Effector memory CD4-positive, alpha-beta T cell (primary cell): ENCODE measurements at places on chromosomes 11 and 22.

DNA sequence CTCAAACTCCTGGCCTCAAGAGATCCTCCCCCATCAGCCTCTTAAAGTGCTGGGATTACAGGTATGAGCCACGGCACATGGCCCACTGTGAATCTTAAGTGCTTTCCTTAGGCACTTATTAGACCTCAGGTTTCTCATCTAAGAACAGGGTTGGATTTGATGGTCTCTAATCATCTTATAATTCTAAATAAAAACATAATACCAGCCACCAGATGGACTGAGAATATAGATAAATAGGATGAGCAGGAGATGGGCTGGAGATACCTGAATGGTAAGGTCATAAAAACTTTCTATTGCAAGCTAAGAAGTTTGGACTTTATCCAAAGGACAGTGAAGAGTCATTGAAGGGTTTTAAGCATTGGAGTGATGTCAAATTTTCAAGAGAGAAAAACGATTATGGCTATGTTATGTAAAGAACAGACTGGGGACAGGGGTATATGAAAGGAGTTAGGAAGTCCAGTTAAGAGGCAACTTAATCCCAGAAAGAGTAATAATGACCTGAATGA is 85.2 kb downstream of the RELT start:
- no peaks in the 10 kb centered on the region for H3K36me3 ChIP-seq
- no peak for DNase-seq
- H3K4me1 ChIP-seq = no peaks in the 10 kb centered on the region
- H3K4me3 ChIP-seq = no peak overlapping the region

GRCh38 chr22:18024276-18024939 is at the start of gene MICAL3:
Gene MICAL3, minus strand, starts transcription at chr22:18024561. Its CDS starts 117,749 bp downstream, at chr22:17906812.
- H3K4me3 ChIP-seq = peak within 1 kb of the TSS; percentile 62
- no peaks in the 10 kb centered on the region for H3K36me3 ChIP-seq
- H3K27me3 ChIP-seq = peaks cover 5% of the 10 kb centered on the region
- peaks cover 6% of the 10 kb centered on the region for H3K4me1 ChIP-seq
- DNase-seq = peak; percentile 23

- H3K4me1 ChIP-seq = no peaks in the 10 kb centered on the region
- peaks cover 11% of the 10 kb centered on the region for H3K36me3 ChIP-seq
These were observed 64.3 kb downstream of the WNT11 start for GRCh38 chr11:76141901-76142588.

GRCh38 chr11:3219281-3219892 is 774 bp upstream of the MRGPRG start:
- H3K27ac ChIP-seq = no peak overlapping the region
- H3K27me3 ChIP-seq = no peaks in the 10 kb centered on the region
- no peak overlapping the region for H3K4me3 ChIP-seq
- no peaks in the 10 kb centered on the region for H3K4me1 ChIP-seq
- H3K36me3 ChIP-seq = no peaks in the 10 kb centered on the region

GRCh38 chr11:70019576-70020011 is 58.5 kb upstream of the ANO1 start:
- H3K4me1 ChIP-seq = no peaks in the 10 kb centered on the region
- no peaks in the 10 kb centered on the region for H3K36me3 ChIP-seq
- H3K27me3 ChIP-seq = no peaks in the 10 kb centered on the region
- no peak overlapping the region for H3K27ac ChIP-seq
- DNase-seq = no peak

- H3K27me3 ChIP-seq = no peaks in the 10 kb centered on the region
- peaks cover 28% of the 10 kb centered on the region for H3K36me3 ChIP-seq
- peaks cover 3% of the 10 kb centered on the region for H3K4me1 ChIP-seq
- no peak overlapping the region for H3K4me3 ChIP-seq
- H3K27ac ChIP-seq = no peak overlapping the region
These were observed 5.9 kb upstream of the SYCE3 start for GRCh38 chr22:50568626-50569025.

DNA sequence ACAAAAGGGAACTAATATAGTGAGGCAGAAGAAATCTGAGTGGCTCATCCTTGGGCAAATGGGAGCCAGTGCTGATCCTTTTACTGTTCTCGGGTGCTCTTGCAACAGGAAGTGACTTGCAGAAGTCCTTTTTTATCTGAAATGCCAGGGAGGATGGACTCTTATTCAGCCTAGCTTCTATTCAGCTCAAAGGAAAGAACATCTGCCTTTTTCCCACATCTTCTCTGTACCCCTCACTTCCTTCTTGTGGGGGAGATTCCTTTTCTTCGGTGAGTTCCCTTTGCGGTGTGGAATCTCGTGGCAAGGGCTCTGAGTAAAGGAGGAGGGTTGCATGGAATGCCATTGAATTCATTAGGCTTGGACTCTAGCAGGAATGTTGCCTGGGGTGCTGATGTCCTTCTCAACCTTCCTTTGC is 76.2 kb downstream of the ZBTB16 start:
- H3K4me1 ChIP-seq = peaks cover 2% of the 10 kb centered on the region
- no peaks in the 10 kb centered on the region for H3K27me3 ChIP-seq
- DNase-seq = no peak
- H3K4me3 ChIP-seq = no peak overlapping the region
- H3K36me3 ChIP-seq = no peaks in the 10 kb centered on the region
- H3K27ac ChIP-seq = no peak overlapping the region

DNA sequence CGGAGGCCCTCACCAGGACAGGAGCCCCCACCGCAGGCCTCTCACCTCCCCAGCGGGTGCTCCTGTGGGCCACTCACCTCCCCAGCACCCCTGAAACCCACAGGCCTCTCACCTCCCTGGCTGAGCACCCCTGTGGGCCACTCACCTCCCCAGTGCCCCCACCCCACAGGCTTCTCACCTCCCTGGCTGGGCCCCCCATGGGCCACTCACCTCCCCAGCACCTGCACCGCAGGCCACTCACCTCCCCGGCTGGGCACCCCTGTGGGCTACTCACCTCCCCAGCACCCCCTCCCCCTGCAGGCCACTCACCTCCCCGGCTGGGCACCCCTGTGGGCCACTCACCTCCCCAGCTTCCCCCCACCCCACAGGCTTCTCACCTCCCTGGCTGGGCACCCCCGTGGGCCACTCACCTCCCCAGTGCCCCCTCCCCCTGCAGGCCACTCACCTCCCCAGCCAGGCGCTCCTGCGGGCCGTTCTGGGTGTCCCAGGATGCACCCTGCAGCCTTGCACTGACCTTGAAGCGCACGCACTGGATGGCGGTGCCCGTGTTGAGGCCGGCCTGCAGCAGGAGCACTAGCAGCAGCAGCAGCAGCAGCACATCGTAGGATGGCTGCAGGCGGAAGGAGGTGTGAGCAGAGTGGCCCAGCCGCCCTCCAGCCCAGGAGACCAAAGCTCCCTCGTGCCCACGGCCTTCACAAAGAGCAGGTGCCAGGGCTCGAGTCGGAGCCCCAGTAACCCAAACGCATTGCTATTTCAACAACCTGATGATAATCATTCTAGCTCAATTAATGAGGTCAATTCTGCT is 5.7 kb upstream of the TTLL8 start:
- no peak overlapping the region for H3K4me3 ChIP-seq
- no peak for DNase-seq
- H3K27me3 ChIP-seq = no peaks in the 10 kb centered on the region
- H3K4me1 ChIP-seq = no peaks in the 10 kb centered on the region

DNA sequence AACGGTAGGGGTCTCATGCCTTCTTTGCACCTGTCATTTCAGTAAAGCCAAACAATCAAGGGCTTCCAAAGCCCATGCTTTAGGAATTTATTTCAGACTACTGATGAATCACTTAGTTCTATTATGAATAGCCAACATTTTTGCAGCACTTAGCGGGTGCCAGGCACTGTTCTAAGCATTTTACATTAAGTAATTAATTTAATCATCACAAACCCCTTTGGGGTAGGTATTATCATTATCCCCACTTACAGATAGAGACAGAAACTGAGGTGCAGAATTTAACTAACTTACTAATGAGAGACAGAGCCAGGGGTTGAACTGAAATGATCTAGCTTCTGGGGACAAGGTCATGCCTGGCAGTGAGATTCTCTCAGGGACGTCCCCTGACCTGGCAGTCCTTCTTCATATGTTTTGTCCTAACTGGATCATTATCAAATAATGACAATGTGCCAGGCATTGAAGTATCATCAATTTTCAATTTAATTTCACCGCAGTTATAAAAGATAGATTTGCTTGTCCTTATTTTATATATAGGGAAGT is 31.7 kb upstream of the NAV2 start:
- H3K4me3 ChIP-seq = no peak overlapping the region
- H3K27me3 ChIP-seq = no peaks in the 10 kb centered on the region
- H3K27ac ChIP-seq = no peak overlapping the region
- DNase-seq = no peak

- no peak overlapping the region for H3K4me3 ChIP-seq
- H3K36me3 ChIP-seq = no peaks in the 10 kb centered on the region
- H3K4me1 ChIP-seq = peaks cover 10% of the 10 kb centered on the region
- no peak overlapping the region for H3K27ac ChIP-seq
These were observed 626 bp downstream of the FLRT1 start for GRCh38 chr11:64036087-64037026.
